ENCODE measurements at places on chromosomes 16 and 17. TPM values are rescaled to one million over a fixed set of nuclear protein-coding genes. Genes with fewer than 3 reads are reported as not detected.

TAF1C gene
- total RNA-seq: 17.2 TPM

CCDC200 gene
- total RNA-seq: not detected

CES1 gene
- total RNA-seq: 9.1 TPM

NEUROD2 gene
- total RNA-seq: not detected

VPS4A gene
- total RNA-seq: 32.0 TPM

IL34 gene
- total RNA-seq: 2.8 TPM

- no peaks in the 10 kb centered on the region for H3K4me1 ChIP-seq
- no peaks in the 10 kb centered on the region for H3K36me3 ChIP-seq
- peak overlapping the region; percentile 6 for H3K4me3 ChIP-seq
- no peak overlapping the region for H3K27ac ChIP-seq
Observed at GRCh38 chr16:50718761-50719400, 23.0 kb upstream of the CYLD start.

DNA sequence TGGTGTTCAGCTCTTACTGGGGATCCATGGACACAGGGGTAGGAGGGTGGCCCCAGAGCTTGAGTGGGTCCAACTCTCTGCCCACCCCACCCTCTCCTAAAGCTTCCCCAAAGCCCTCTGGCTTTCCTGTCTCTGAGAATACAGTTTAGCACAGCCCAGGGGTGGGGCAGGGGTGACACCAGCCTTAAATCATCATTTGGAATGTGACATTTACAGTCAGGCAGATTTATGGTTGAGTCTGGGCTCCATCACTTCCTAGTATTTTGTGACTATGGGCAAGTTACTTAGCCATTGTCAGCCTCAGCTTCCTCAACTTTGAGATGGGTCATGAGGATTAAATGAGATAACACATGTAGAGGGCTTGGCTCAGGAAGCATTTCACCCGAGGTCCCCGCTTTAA lies 193.1 kb upstream of the IRX6 start:
- H3K4me3 ChIP-seq: no peak overlapping the region
- no peaks in the 10 kb centered on the region for H3K27me3 ChIP-seq
- H3K27ac ChIP-seq: no peak overlapping the region
- H3K36me3 ChIP-seq: no peaks in the 10 kb centered on the region
- H3K4me1 ChIP-seq: no peaks in the 10 kb centered on the region
- DNase-seq: no peak

- no peaks in the 10 kb centered on the region for H3K36me3 ChIP-seq
- no peak overlapping the region for H3K4me3 ChIP-seq
- DNase-seq: no peak
- peaks cover 8% of the 10 kb centered on the region for H3K4me1 ChIP-seq
- no peaks in the 10 kb centered on the region for H3K27me3 ChIP-seq
Observed at GRCh38 chr17:50675190-50675589, 32.5 kb downstream of the ANKRD40 start.

- no peak overlapping the region for H3K4me3 ChIP-seq
- H3K4me1 ChIP-seq: no peaks in the 10 kb centered on the region
- H3K27ac ChIP-seq: no peak overlapping the region
- peaks cover 12% of the 10 kb centered on the region for H3K27me3 ChIP-seq
- no peak for DNase-seq
Observed at GRCh38 chr17:43644081-43644480, 17.6 kb downstream of the MEOX1 start.

GRCh38 chr17:62720126-62720850 lies 87.8 kb downstream of the MARCHF10 start:
- H3K4me1 ChIP-seq: no peaks in the 10 kb centered on the region
- no peaks in the 10 kb centered on the region for H3K27me3 ChIP-seq
- no peaks in the 10 kb centered on the region for H3K36me3 ChIP-seq
- DNase-seq: no peak

- no peak overlapping the region for H3K4me3 ChIP-seq
- no peak overlapping the region for H3K27ac ChIP-seq
- H3K27me3 ChIP-seq: no peaks in the 10 kb centered on the region
- no peaks in the 10 kb centered on the region for H3K4me1 ChIP-seq
- no peaks in the 10 kb centered on the region for H3K36me3 ChIP-seq
- no peak for DNase-seq
Observed at GRCh38 chr17:33777674-33778073, 477.4 kb upstream of the CCL2 start.

- no peaks in the 10 kb centered on the region for H3K27me3 ChIP-seq
- no peaks in the 10 kb centered on the region for H3K36me3 ChIP-seq
- H3K4me1 ChIP-seq: no peaks in the 10 kb centered on the region
- no peak for DNase-seq
- H3K4me3 ChIP-seq: no peak overlapping the region
Observed at GRCh38 chr16:77424871-77425604, 9.8 kb downstream of the ADAMTS18 start.

GRCh38 chr16:2514333-2515179 lies 804 bp downstream of the ATP6V0C start:
- no peaks in the 10 kb centered on the region for H3K36me3 ChIP-seq
- H3K27me3 ChIP-seq: no peaks in the 10 kb centered on the region
- H3K4me3 ChIP-seq: peak overlapping the region; percentile 58
- H3K4me1 ChIP-seq: peaks cover 29% of the 10 kb centered on the region

GRCh38 chr16:49022351-49022963 lies 259.2 kb downstream of the CBLN1 start:
- H3K27ac ChIP-seq: no peak overlapping the region
- no peak overlapping the region for H3K4me3 ChIP-seq
- DNase-seq: no peak
- no peaks in the 10 kb centered on the region for H3K36me3 ChIP-seq

DNA sequence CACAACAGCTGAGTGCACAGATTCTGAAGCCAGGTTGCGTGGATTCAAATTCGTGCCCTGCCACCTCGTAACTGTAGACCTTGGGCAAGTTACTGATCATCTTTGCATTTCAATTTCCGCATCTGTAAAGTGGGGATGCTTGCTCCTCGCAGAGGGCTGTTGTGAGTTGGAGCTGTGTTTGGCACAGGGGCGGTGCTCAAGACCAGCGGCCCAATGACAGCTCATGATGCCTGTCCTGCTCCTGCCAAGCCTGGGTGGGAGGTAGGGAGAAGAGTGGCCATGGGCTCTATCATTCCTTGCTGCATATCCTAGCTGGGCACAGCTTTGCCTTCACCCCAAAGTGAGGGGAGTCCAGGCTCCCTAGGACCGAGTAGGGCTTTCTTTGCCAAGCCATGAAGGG lies 12.6 kb downstream of the NXPH3 start:
- no peak overlapping the region for H3K4me3 ChIP-seq
- no peaks in the 10 kb centered on the region for H3K36me3 ChIP-seq
- DNase-seq: no peak
- H3K4me1 ChIP-seq: no peaks in the 10 kb centered on the region
- no peak overlapping the region for H3K27ac ChIP-seq
- H3K27me3 ChIP-seq: no peaks in the 10 kb centered on the region

Measured in colonic mucosa (tissue), 4 donors.